ENCODE measurements at places on chromosomes 2 and 18.

DNA sequence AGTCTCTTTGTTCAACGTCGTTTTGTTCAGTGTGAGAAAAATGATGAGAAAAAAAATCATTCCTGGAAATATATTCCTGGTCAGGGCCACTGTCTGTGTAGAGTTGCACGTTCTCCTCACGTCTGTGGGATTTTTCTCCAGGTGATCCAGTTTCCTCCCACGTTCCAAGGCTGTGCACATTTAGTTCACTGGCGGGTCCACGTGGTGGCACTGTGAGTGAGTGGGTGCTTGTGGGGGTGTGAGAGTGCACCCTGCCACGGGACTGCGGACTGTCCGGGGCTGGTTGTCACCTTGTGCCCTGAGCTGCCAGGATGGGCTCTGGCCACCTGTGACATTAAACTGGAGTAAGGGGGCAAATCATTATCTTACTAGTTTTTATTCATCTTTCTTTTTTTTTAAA lies 30.3 kb upstream of the ACYP2 start:
- DNase-seq: no peak

DNA sequence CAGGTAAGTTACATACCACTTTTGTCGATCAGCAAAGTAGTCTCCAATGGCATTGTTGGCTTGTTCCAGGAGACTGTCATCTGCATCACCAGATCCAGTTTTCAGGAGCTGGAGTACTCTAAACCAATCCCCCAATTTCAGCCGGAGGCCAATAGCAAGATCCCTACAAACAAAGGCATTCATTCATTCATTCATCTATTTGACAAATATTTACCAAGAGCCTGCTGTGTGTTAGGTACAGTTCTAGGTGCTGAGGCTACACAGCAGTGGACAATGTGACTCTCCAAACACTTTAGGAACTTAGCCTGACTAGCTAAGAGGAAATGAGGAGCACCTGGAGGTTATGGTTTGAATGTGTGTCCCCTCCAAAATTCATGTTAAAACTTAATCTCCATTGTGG lies 34.4 kb upstream of the TTC32 start:
- DNase-seq: no peak

GRCh38 chr2:242011167-242011513 lies 141.6 kb downstream of the RTP5 start:
- DNase-seq: no peak

- no peak for DNase-seq
Measured at GRCh38 chr18:11392292-11392691, 217.1 kb upstream of the SLC35G4 start.

- no peak for DNase-seq
Measured at GRCh38 chr2:3198119-3198518, 179.5 kb downstream of the EIPR1 start.

GRCh38 chr2:171547720-171548119 lies 25.4 kb downstream of the CYBRD1 start:
- DNase-seq: no peak

- no peak for DNase-seq
Measured at GRCh38 chr2:1541819-1542475, 128.7 kb downstream of the TPO start.

DNA sequence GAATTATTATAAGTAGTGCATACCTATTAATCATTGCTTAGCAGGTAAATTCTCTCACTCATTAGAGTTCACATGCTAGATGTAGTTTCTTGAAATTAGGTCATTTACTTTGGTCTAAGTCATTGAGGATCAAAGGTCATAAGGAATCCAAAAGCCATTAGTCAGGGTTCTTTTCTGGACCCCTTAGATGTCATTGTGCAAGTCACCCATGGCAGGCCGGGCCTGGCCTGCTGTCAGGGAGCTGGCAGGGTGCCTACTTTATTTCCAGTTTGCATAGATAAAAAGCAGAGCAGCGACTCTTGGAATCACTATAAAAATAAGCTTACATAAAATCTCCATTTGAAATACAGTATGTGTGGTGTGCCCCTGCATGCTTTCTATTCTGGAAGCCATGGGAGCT lies 91.3 kb downstream of the MEIS1 start:
- DNase-seq: no peak

DNA sequence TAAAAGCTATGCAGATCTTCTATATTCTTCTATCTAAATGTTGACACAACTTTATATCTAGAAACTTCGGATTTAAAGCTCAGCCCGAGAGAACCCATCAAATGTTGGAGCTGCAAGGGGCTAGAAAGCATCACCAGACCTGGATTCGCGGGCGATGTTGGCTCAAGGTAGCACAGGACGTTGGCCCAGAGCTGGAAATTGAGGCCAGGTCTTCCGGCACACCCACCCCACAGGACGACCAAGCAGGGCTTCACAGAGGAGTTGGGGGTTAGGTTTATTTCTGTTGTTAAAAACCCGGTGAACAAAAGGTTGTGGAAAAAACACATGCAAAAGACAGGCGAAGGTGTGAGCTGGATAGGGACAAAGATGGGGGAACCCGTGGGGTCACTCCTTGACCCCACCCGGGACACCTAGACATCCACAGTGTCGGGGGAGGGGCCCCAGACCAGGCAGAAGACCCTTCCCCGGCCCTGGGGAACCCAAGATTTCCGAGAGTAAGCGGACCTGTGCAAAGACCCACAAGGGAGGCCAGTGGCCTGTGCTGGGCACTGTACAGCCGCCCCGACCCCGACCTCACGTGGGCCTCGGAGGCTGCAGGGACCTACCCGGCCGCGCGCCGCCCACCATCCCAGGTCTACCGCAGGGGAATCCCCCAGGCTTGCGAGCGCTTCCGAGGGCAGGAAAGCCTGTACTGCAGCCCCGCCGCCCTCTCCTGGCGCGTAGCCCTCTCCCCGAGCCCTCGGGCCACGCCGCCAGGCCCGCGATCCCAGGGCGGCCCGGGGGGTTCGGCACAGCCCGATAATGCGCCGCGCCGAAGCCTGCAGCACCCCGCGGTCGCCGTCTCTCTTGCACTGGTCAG lies 1.8 kb upstream of the AGBL5 start:
- no peak for DNase-seq

GRCh38 chr2:111884592-111884964 lies 585 bp upstream of the ANAPC1 start:
- DNase-seq: no peak

DNA sequence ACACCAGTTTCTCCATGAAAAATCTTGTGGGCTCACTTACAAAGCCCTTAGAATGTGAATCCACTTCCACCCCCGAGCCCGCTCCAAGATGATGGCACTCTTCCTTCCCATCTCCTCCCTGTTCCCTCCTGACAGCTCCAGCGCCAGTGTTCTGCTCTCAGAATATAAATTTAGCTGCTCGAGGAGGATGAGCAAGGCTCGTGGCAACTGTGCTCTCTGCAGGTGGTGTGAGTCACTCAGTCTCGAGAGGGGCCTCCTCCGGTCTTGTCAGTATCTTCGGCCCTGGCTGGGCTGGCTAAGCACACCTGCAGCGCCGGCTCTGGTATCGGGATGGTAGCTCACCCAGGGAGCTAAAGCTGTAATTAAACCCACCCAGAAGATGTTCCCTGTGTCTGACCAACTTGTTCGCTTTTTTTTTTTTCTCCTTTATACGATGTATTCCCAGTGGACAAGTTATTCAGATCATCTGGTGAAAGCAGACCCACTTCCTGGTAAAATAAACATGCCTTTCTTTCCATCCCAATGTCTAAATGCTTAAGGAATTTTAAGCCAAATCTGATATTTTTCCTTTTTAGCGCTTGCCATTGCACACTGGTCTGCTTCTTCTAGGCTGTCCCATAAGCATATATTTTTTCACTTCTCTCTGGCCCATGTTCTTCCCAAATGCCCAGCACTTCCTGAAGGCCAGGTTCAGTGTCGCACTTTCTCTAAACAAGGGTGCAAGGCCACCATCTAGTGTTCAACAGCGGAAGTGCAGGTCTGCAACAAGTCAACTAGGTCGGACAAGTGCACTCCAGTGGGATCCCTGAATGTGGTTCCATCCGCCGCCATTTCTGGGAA lies 31.4 kb upstream of the YPEL5 start:
- DNase-seq: peak; percentile 56

DNA sequence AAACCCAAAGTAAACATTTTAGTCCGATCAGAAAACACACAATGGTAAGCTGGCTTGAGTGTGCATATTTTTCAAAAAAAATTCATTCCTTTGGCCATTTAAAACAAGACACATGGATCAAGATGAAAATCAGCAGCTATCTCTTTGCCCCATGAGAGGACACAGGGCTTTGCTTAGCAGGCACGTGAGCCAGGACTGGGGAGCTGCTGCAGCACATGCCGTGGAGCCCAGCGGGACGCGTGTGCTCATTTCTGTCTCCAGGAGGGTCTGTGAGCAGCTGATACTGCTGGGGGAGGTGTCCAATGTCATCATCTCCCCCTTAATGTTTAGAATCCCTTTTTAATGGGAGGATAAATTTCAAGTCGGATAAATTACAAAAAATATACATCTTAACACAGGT lies 49.8 kb upstream of the CNGA3 start:
- DNase-seq: no peak
